NCI-H1417 treated with DMSO at 0.1 percent for 48 hours (cell line): ENCODE measurements at places on chromosomes 5 and 9.

- DNase-seq, result no peak
Observed at GRCh38 chr5:157204765-157205164, 24.1 kb downstream of the ITK start.

DNA sequence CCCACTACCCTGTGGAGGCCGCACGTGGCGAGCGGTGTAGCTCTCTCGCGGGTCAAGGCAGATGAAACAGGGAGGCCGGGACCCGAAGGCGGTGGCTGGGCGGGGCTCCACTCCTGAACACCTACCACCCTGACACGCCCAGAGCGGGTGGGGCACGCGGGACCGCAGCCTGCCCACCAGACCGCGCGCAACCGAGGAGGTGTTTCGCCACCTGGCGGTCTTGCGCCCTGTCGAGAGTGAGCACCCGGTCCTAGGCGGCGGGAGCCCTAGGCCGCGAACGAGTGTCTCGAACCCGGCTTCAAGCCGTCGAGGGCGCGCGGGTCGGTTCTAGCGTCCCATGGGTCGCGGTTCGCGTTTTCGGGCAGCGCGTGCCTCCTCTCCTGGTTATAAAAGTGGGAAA, 2.2 kb upstream of the EXOSC3 start:
- DNase-seq, result no peak

DNA sequence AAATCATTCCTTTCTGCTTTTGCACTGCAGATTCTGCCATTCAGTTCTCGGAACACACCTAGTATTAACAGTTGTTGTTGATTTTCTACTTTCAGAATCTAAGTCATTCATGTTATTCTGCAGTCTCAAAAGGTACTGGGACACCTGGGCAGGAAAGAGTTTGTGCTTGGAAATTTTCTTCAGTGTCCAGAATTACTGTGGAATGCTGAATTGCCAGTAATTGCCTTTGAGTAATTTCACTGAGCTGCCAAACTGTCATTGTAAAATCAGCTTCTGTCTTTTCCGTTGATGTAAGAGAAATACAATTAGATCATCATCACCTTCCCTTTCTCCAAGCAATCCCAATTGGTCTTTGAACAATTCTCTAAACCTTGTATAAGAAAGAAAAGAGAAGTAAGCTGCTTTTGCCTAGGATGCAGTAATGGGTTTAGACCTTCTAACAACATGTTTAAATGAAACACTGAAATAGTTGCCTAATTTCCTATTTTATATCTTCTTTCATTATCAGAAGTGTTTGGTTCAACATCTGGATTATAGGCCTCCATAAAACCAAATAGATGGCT, 75.7 kb upstream of the TGFBR1 start:
- DNase-seq, result no peak

DNA sequence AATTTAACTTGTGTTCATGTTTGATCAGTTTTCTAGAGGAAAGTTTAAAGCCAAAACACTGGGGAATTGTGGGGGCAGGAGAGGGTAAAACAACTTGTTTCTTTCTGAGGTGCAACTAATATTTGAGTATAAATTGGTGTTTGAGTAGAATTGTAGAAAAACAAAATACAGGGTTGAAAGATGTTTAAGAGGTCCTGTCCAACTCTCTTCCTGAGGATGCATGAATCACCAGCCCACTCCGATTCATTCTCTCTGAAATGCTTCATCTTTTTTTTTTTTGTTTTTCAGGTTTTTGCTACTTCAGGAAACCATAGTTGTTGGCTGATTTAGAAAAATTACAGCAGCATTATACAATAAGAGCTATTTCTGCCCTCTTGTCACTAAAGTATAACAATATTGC, 42.4 kb upstream of the TMC1 start:
- DNase-seq, result no peak

GRCh38 chr5:179455320-179455719, 95.0 kb upstream of the RUFY1 start:
- DNase-seq, result no peak

DNA sequence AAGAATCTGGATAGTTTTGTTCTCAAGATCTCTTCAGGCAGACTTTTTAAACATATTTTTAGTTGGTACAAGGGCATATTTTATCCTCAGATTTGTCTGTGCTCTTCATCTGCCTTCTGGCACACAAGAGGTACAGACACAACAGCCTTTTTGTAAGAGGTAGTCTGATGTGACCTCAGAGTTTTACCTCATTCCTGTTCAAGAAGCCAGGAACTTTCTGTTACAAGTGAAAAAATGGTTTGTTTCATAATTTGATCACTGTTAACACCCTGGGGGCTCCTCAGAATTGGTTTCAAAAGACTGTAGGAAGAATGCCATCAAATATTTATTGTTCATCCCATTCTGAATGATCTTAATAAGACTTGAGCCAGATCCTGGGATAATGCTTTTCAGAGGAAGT, 136.7 kb downstream of the PRKACG start:
- no peak for DNase-seq

DNA sequence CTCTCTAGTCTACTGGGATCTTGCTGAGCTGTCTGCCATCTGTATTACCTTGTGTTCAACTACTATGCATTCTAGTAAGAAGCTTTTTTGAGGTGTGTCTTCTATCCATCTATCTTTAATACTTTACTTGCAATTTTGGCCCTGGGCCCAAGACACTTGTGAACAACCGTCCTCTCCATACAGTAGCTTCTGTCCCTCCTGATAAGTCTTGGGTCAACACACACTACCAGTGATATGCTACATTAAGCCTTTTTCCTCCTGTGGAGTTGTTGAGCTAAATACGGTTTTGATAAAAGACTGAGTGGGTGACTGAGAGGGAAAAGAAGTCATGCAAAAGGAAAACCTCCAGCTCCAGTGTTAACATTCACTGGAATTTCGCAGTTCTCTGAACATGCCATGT, 133.3 kb upstream of the PCA3 start:
- no peak for DNase-seq

DNA sequence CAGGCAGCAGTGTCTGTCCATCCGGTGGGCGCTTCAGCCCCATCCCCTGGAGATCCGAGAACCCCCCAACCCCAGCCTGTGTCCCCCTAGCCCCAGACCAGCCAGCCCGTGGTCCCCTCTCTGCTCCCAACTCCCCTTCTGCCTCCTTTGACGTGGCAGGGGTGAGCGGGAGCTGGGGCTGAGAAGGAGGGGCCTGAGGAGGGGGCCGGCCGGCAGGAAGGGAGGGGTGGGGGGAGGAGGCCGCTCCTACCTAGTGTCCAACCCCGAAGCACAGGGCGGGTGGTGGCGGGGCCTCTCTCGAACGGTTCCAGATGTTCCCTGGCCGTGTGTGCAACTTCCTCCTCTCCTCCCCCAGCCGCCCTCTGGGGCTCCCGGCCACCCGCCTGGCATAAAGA, 31.0 kb downstream of the GOLGA2 start:
- no peak for DNase-seq

DNA sequence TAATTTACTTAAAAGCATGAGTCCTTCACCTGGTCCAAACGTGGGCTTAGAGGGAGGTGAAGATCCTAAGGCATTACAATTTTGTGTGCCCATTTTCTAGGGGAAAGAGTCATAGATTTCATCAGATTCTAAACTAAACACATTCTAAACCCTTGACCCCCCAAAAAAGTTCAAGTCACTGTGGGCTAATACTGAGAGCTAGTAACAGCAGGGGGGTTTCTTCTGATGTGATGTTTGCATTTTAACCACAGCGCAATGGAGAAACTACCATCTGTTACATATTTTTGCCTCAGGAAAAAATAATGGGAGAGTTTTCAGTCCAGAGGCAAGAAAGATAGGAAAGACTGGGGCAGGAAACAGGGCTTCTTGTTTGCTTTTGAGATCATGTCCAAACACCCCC, 110.8 kb upstream of the SLC1A3 start:
- DNase-seq, result no peak

- no peak for DNase-seq
Observed at GRCh38 chr5:51380603-51381207, 2.5 kb upstream of the ISL1 start.

GRCh38 chr5:40406741-40407211, 272.9 kb upstream of the PTGER4 start:
- no peak for DNase-seq

- DNase-seq, result no peak
Observed at GRCh38 chr5:42377496-42377895, 45.7 kb upstream of the GHR start.

- no peak for DNase-seq
Observed at GRCh38 chr5:76337953-76338451, 65.1 kb upstream of the IQGAP2 start.

DNA sequence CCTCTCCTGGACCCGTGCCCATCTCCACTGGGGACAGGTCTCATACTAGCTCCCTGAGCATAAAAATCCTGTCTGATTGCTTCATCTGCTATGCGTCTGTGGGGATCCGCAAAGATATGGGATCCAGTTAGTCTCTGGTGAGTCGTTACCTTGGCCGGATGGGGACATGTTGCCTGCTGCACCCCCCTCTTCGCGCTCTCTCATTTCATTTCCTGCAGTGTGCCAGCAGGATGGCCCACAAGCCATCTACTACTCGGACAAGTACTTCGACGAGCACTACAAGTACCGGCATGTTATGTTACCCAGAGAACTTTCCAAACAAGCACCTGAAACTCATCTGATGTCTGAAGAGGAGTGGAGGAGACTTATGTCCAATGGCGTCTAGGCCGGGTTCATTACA, 17.0 kb upstream of the CEP78 start:
- DNase-seq, result no peak

DNA sequence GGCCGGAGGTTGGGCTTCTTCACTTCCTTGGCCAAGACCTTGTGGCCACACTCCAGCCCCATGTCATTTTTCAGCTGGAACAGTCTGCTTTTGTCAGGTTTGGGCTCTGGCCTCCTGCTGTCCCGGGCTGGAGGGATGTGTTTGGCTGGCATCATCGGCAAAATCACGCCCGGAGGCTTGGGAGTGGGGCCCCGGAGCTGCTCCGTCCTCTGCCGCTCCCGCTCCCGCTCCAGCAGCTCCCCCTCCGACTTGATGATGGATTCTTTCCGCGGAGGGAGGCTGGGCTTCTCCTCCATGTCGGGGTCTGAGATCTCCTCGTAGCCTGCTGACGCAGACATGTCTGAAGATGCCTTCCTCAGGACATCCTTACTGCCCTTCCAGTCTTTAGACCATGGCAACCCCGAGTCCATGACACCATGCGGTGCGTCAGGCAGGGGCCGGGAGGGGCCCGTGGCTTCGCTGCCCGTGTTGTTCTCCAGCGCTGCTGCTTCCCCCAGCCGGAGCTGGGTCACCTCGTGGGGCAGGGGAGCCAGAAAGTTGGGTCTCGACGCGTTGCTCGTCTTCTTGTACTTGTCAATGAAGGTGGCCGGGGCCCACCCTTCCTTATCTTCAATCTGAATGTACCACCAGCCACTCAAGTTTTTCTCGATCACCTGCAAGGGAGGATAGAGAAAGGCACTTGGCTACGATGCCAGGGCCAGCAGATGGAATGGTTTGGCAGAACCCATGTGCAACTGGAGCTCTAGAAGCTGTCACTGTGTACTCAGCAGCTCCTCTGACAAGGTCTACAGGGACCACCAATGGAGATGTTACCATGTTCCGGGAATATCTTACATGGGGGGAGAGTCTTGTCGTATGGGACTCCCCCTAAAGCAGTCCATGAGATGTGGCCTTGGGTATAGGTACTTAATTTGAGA, 56.0 kb upstream of the UBTD2 start:
- DNase-seq, result no peak

DNA sequence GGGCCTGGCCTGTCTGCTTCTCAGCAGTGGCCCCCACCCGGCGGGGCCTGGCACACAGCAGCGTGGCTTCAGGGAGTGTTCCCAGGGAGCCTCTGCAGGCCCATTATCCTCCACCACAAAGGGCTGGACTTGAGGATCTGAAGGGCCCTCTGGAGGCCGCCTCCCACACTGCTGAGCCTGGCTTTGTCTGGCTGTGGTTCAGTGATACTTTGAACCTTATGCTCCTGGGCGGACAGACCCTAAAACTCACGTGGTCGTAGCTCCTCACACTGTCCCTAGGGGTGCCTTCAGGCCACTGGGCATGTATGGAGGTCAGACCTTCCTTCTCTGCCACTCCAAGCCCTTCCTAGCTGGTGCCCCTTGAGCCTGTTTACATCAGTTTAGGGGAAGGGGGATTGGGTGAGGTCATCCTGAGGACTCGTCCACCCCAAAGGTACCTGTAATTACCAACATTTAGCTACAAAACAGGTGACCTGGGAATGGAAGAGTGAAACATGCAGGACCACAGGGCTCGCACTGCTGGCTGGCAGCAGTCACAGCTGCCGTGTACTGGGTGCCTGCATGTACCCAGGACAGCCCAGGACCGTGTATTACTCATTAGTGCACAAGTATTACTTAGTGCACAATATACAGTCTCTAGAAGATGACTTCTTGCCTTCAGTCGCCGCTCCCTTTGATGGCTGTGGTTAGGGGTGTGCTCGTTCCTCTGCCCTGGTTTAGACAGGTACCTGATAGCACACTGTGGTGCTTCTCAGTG, 8.5 kb downstream of the GRHPR start:
- no peak for DNase-seq

- no peak for DNase-seq
Observed at GRCh38 chr9:19451240-19452087, 42.7 kb downstream of the ACER2 start.

DNA sequence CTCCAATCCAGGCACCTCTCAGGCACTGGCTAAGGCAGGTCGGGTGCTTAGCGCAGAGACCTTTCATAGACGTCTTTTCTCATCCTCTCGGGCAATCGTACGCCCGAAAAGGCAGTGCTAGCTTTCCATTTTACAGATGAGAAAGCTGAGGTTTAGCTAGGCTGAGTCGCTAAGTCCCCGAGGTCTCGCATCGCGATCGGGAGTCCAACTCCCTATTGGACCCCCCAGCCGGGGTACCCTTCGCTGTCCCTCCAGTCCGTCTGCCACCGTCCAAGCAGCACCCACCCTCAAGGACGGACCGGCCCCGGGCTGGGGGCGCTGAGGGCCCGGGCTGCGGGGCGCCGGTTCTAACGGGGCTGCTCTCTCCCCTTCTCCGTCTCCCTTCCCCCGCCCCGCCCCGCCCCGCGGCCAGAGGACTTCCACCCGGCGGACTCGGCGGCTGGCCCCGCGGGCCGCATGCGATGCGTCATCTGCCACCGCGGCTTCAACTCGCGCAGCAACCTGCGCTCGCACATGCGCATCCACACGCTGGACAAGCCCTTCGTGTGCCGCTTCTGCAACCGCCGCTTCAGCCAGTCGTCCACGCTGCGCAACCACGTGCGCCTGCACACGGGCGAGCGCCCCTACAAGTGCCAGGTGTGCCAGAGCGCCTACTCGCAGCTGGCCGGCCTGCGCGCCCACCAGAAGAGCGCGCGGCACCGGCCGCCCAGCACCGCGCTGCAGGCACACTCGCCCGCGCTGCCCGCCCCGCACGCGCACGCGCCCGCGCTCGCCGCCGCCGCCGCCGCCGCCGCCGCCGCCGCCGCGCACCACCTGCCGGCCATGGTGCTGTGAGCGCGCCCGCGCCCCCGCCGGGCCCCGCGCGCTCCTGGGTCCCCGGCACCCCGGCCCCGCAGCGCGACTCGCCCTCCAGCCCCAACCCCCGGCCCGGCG, 12.5 kb upstream of the EXOSC2 start:
- DNase-seq, result peak; percentile 45
